AML-193 (cell line): ENCODE measurements at places on chromosomes 7 and 10.

DNA sequence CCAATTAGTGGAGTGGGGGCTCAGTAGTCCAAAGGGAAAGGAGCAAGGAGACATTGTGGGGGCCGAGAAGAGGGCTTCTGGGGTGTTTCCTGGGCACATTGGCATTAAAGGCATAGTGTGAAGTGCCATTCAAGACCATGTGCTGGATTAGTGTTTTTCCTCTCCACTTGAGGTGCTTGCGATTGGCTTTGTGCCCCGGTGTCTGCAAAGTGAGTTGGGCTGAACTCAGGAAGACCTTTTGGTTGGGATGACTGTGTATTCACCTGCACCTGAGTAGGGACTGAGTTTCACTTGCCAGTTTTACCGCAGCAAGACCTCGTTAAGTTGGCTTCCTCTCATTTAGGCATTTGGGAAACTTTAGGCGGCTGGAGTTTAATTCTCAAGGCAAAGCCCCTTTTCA lies 73.0 kb downstream of the TCF7L2 start:
- DNase-seq, result no peak

- no peak for DNase-seq
These were observed 49.0 kb upstream of the GTF2IRD1 start for GRCh38 chr7:74404741-74405140.

GRCh38 chr10:712089-712488 lies 22.6 kb upstream of the DIP2C start:
- no peak for DNase-seq

- no peak for DNase-seq
These were observed 8.7 kb upstream of the TTYH3 start for GRCh38 chr7:2622869-2623697.

DNA sequence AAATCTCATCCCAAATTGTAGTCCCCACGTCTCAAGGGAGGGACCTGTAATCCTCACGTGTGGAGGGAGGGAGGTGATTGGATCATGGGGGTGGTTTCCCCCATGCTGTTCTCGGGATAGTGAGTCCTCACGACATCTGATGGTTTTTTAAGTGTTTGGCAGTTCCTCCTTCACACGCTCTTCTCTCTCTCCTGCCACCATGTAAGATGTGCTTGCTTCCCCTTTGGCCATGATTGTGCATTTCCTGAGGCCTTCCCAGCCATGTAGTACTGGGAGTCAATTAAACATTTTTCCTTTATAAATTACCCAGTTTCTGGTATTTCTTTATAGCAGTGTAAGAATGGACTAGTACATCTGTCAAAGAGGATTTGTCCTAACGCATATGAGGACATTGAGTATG lies 59.5 kb downstream of the RGS10 start:
- no peak for DNase-seq

GRCh38 chr10:24882047-24882698 lies 70.2 kb downstream of the PRTFDC1 start:
- no peak for DNase-seq

DNA sequence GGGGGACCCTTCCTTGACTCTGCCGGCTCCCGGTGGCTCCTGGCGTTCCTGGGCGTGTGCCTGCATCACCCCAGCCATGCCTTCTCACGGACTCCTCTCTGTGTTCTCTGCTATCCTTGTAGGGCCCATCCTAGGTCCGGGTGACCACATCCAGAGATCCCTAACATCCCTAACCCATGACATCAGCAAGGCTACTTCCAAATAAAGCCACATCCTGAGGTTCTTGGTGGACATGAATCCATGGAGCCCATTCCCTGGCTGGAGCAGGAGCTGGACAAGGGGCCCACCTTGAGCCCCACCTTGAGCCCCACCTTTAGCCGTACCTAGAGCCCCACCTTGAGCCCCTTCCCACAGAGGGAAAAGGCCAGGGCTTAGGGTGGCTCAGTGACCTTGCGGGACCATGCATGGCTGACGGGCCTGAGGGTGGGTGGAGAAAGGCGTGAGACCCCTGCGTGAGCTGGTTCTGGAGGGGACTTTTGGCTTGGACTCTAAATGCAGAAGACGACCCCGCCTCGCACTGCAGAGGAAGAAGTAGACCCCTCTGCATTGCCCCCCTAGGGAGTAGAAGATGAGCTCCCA lies 58.5 kb upstream of the INPP5A start:
- DNase-seq, result no peak
